ENCODE measurements at places on chromosomes 7 and 10. TPM values are rescaled to one million over a fixed set of nuclear protein-coding genes. Genes with fewer than 3 reads are reported as not detected.

- no peak for DNase-seq
Observed at GRCh38 chr7:26370011-26370410, 78.3 kb downstream of the SNX10 start.

- DNase-seq = no peak
Observed at GRCh38 chr7:37683246-37684120, at the start of gene GPR141. Gene GPR141 (plus strand): TSS chr7:37683766. CDS start chr7:37740394, 56,628 bp downstream.

DNA sequence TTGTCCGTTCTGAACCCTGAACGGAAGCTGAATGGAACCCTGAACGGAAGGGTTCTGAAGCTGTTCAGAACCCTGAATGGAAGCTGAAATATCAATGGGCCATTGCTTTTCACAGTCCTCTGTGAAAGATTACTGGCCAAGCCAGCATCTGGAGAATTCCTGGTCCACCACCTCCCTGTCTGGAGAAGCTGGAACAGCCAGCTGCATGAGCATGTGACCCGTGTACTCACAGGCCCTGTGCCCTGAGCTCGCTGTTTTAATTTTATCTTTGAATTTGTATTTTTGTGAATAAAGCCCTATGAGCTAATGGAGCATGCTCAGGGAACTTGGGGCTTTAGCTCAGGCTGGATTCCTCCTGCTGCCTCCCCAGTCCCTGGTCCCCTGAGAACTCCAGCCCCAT lies 37.2 kb downstream of the HTRA1 start:
- DNase-seq = no peak

GRCh38 chr7:131321656-131322055 lies 6.0 kb upstream of the MKLN1 start:
- peak; percentile 11 for DNase-seq

DNA sequence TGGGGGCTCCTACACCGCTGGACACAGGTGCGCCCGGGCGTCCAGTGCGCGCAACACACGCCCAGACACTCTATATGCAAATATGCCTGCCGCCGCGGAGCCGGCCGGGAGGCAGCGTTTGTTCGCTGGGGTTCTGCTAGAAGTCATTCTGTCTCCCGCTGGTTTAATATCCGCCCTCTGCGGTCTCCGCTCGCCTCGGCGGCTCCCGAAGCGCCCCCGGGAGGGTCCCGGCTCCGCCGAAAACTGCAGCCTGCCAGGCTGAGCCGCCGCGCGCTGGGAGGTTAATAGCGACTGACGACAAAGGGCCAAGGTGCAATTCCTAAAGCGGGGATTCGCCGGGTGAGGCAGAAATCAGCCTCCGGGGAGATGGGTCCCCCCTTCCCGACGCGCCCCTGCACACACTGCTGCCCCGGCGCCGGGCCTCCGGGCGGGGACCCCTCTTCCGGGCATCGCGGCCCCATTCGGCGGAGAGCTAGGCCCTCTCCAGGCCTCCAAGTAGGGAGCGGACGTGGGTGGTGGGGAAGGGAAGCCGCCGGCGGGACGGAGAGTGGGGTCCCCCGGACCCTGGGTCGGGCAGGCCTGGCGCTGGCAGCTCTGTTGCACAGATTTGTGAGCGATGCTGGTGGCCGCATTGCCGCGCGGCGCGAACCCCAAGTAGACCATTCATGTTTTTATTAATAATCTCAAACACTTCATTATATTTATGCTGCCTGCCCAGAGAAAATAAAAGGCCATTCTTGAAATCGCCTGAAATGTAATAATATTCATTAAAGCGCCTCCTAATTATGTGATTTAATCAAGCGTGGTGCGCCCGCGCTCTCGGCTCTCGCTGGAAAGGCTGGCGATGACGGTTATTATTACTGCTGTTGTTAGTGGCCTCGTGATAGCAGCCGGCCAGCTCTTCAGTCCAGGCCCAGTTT lies 9.1 kb downstream of the EN2 start:
- DNase-seq = peak; percentile 83

- peak; percentile 69 for DNase-seq
Observed at GRCh38 chr10:132630666-132631337, 93.2 kb downstream of the INPP5A start.

DNA sequence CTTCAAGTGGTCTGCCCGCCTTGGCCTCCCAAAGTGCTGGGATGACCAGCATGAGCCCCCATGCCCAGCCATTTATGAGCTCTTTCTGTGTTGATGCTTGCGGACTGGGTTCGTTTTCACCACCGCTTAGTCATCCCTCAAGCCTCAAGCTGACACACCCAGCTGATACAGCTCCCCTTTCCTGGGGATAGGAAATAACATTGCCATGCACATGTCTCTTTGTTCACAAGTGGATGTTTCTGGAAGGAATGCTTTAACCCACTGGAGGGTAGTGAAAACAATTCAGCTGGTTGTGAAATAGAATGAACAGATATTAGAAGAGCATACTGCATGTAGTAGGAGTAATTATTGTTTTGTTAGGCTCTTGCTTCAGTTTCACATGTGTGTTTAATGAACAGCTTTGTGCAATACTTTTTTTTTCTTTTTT lies 8.5 kb upstream of the METTL27 start:
- DNase-seq = peak; percentile 96

- peak; percentile 93 for DNase-seq
Observed at GRCh38 chr10:100670828-100671479, 74.4 kb upstream of the PAX2 start.

GRCh38 chr7:64625114-64626082 lies 40.5 kb upstream of the ZNF107 start:
- DNase-seq = no peak

Gene HABP2
- not detected for total RNA-seq

Gene LRMDA
- 17.1 TPM for total RNA-seq

Gene DLG5
- total RNA-seq = 51.6 TPM

Gene ELFN1
- total RNA-seq = 12.7 TPM

Gene COL28A1
- total RNA-seq = 0.29 TPM

Gene ADCY1
- total RNA-seq = 0.59 TPM

All from osteoblast (primary cell).